ENCODE measurements at places on chromosomes 3 and 15. TPM values are rescaled to one million over a fixed set of nuclear protein-coding genes. Genes with fewer than 3 reads are reported as not detected.

- no peaks in the 10 kb centered on the region for H3K27me3 ChIP-seq
- H3K27ac ChIP-seq: no peak overlapping the region
- H3K36me3 ChIP-seq: no peaks in the 10 kb centered on the region
- DNase-seq: no peak
- H3K4me1 ChIP-seq: no peaks in the 10 kb centered on the region
- H3K4me3 ChIP-seq: no peak overlapping the region
Measured at GRCh38 chr15:33448961-33449606, 138.3 kb downstream of the RYR3 start.

GRCh38 chr3:197149-197827, 725 bp downstream of the CHL1 start:
- peaks cover 4% of the 10 kb centered on the region for H3K27me3 ChIP-seq
- DNase-seq: no peak
- H3K4me3 ChIP-seq: peak overlapping the region; percentile 3
- no peak overlapping the region for H3K27ac ChIP-seq
- H3K36me3 ChIP-seq: no peaks in the 10 kb centered on the region

GRCh38 chr3:125212509-125213363, at the start of gene SLC12A8:
SLC12A8 (minus strand) TSS chr3:125212748; CDS start chr3:125211349, 1,399 bp downstream.
- peak; percentile 50 for DNase-seq
- no peaks in the 10 kb centered on the region for H3K27me3 ChIP-seq

DNA sequence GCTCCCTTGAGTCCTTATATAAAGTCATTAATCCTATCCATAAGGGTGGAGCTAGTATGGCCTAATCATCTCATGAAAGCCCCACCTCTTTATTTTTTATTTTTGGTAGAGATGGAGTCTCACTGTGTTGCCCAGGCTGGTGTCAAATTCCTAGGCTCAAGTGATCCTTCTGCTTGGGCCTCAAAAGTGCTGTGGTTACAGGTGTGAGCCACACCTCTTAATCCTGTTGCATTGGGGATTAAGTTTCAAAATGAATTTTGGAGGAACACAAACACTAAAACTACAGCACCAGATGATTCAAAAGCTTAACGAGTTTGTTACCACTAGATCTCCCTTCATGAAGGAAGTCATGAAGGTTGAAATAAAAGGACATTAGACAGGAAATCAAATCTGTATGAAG, 27.7 kb downstream of the RAB7A start:
- no peak overlapping the region for H3K27ac ChIP-seq
- no peak for DNase-seq
- H3K36me3 ChIP-seq: no peaks in the 10 kb centered on the region
- H3K4me1 ChIP-seq: peaks cover 23% of the 10 kb centered on the region

GRCh38 chr15:61841466-61841865, 218.8 kb downstream of the VPS13C start:
- no peaks in the 10 kb centered on the region for H3K4me1 ChIP-seq
- no peaks in the 10 kb centered on the region for H3K36me3 ChIP-seq
- DNase-seq: no peak
- no peak overlapping the region for H3K4me3 ChIP-seq

ARHGEF26 gene
- 17.6 TPM for total RNA-seq

DNA sequence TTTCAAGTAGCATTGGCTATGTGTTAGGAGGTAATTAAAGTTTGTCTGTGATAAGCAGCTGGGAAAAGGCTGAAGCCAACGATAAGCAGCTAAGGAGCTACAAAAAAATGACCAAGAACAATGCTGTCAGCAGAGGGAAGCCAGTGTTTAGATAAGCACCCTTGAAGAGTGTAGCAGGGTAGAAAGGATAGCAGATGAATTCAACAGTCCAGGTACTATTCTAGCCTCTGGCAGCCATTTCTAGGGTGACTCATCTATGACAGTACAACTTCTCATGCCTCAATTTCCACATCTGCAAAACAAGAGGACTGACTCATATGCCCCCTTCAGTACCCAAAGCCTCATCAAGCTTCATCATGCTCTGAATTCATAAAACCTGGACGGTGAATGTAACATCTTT, 617.6 kb upstream of the UBE2E2 start:
- no peak overlapping the region for H3K4me3 ChIP-seq
- no peak for DNase-seq
- no peaks in the 10 kb centered on the region for H3K27me3 ChIP-seq
- H3K4me1 ChIP-seq: no peaks in the 10 kb centered on the region

FBN1 gene
- total RNA-seq: 116 TPM

DNA sequence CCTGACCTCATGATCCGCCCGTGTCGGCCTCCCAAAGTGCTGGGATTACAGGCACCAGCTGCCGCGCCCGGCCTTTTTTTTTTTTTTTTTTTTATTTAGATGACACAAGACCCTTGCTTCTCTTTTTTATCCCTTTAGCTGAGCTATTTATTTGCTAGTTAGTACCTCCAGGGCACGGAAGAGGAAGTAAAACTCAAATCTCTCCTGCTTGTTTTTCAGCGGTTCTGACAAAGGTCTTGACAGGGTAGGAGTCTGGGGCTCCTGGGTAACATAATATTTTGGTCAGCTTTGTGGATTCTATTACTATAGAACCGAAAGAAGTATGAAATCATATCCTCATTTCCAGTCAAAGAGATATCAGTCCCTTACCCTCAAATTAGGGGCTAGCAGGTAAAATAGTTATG, 44.0 kb upstream of the ETV5 start:
- H3K27me3 ChIP-seq: no peaks in the 10 kb centered on the region
- no peak overlapping the region for H3K27ac ChIP-seq

- H3K27ac ChIP-seq: peak overlapping the region; percentile 82
- DNase-seq: peak; percentile 39
- no peaks in the 10 kb centered on the region for H3K36me3 ChIP-seq
Measured at GRCh38 chr3:146164971-146165769, 4.2 kb upstream of the PLOD2 start.

DNA sequence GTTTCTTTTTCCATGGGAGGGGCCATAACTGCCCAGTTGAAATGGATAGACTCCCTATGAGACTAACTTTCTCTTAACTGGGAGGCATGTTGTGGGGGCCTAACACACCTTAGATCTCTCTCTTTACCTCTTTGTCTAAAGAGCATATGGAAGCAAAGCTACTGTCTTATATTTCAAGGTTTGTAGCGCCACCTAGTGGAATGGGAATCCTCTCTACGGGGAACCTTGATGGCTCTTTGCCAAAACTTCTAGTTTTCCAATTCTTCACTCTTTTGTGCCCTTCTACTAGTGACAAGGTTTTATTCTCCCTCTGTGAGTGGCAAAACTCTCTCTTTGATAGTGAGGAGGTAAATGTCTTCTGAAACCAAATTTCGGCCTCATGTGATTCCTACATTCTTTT, 1030.4 kb upstream of the CADM2 start:
- no peaks in the 10 kb centered on the region for H3K27me3 ChIP-seq
- DNase-seq: no peak
- no peaks in the 10 kb centered on the region for H3K36me3 ChIP-seq

DNA sequence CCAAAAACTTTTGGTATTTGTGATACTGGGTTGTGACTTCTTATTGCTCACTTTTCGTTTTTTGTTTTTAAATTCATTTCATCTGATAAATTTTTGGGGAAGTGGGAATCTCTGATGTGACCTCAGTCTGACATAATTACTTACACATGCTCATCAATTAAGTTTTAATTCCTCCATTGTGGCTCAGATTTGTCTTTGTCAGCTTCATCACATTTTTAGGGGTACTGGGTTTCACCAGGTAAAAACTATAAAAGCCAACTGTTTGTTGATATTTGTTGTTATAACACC, 425.3 kb upstream of the TGFBR2 start:
- no peak for DNase-seq
- no peaks in the 10 kb centered on the region for H3K36me3 ChIP-seq
- no peak overlapping the region for H3K4me3 ChIP-seq
- no peaks in the 10 kb centered on the region for H3K4me1 ChIP-seq

DNA sequence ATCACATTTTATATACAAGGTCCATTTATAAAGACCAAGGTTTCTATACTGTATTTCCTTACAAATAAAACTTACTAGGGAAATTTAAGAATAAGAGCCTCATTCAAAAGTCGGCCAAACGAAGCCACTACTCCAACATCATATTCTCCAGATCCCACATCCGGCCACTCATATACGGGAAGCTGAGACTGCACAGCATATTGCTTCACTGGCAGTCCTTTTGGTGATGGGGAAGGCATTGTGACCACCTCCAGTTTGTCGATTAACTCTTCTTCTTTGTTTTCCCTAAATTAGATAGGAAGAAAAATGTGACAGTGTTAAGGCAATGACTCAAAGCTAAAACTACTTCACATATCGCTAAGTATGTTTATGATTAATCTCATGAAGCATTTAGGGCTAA, 2.7 kb downstream of the MTFMT start:
- H3K4me1 ChIP-seq: peaks cover 10% of the 10 kb centered on the region
- no peaks in the 10 kb centered on the region for H3K27me3 ChIP-seq
- H3K27ac ChIP-seq: no peak overlapping the region
- peaks cover 7% of the 10 kb centered on the region for H3K36me3 ChIP-seq
- DNase-seq: no peak
- no peak overlapping the region for H3K4me3 ChIP-seq

IMPG2 gene
- total RNA-seq: 0.24 TPM

DNA sequence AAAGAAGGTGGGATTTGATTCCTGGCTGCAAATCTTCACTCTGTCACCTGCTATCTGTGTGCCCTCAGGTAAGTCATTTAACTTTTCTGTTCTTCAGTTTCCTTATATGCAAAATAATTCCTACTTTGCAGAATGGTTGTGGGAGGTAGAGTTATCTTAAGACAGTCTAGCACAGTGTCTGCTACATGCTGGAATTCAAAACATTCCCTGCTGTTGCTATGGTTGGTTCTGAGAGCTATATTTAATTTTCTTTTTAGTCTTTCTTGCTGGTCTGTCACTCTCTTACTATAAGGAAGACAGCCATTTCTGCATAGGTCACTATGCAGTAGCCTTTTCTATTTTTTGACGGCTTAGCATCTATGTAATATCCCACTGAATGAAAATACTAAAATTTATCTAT, 4.0 kb upstream of the ADPGK start:
- no peak for DNase-seq
- no peaks in the 10 kb centered on the region for H3K27me3 ChIP-seq
- H3K4me1 ChIP-seq: no peaks in the 10 kb centered on the region
- no peak overlapping the region for H3K27ac ChIP-seq
- no peak overlapping the region for H3K4me3 ChIP-seq

- no peak overlapping the region for H3K4me3 ChIP-seq
- no peaks in the 10 kb centered on the region for H3K36me3 ChIP-seq
- H3K27me3 ChIP-seq: no peaks in the 10 kb centered on the region
- peaks cover 10% of the 10 kb centered on the region for H3K4me1 ChIP-seq
- H3K27ac ChIP-seq: no peak overlapping the region
Measured at GRCh38 chr3:21750080-21750696, 822 bp downstream of the ZNF385D start.

SERINC4 gene
- total RNA-seq: not detected

DNA sequence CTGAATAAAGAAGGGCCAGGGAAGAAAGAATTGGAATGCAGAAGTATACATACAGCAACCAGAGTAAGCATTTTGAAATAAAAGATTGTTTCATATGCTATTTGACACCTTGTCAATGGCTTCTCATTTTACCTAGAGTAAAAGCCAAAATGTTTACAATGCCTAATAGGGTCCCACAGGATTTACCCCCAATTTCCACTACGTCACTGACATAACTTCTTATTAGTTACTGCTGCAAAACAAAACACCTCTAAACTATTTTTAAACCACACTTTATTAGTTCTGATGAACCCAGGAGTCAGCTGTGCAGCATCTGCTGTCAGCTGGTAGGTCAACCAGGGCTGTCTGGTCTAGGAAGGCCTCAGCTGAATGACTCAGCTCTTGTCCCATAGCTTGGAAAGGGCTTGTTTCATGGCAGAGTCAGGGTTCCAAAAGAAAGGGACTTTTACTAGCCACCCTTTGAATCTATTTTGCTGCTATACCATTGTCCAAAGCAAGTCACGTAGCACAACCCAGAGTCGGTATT, 945.1 kb downstream of the EPHA3 start:
- peaks cover 8% of the 10 kb centered on the region for H3K4me1 ChIP-seq
- H3K36me3 ChIP-seq: no peaks in the 10 kb centered on the region
- H3K27ac ChIP-seq: no peak overlapping the region
- no peak overlapping the region for H3K4me3 ChIP-seq
- DNase-seq: no peak

DNA sequence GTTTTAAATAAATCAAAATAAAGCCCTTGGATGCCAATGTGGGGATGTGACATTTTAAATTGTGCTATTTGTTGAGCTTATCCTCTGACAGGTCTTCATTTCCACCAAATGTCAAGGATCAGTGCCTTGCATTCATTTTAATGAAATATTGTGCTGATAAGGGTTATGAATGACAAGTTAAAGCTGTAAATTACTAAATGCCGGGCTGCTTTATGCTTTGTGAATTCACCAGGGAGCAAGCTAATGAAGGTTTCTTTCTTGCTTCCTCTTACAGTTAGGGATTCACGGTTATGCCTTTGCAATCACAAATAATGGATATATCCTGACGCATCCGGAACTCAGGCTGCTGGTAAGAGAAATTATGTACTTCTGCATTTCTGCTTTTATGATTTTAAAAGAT, 81.7 kb downstream of the LRTM1 start:
- no peaks in the 10 kb centered on the region for H3K27me3 ChIP-seq
- no peak overlapping the region for H3K27ac ChIP-seq
- peaks cover 14% of the 10 kb centered on the region for H3K4me1 ChIP-seq
- no peak for DNase-seq
- no peak overlapping the region for H3K4me3 ChIP-seq

- H3K27ac ChIP-seq: no peak overlapping the region
- no peak for DNase-seq
- no peak overlapping the region for H3K4me3 ChIP-seq
- H3K4me1 ChIP-seq: peaks cover 18% of the 10 kb centered on the region
- no peaks in the 10 kb centered on the region for H3K36me3 ChIP-seq
Measured at GRCh38 chr3:37920156-37920699, 58.5 kb downstream of the CTDSPL start.

DNA sequence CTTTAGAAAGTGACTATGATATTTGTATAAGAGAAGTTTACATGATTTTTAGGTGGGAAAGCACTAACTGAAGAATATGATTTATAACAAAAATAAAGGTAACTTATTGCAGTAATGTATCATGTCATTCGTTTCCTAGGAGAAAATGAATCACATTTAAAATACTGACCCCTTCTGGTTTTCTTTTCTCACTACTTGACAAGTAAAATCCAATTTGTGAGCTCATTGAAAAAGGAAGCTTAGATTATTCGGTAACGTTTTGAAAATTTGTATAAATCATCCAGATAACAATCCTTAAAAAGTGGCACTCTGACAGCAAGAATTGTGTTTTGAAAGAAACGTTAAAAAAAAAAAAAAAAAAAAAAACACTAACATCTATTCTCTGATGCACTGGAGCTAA, 39.0 kb downstream of the NSUN3 start:
- H3K36me3 ChIP-seq: no peaks in the 10 kb centered on the region
- no peak overlapping the region for H3K4me3 ChIP-seq
- H3K27me3 ChIP-seq: no peaks in the 10 kb centered on the region
- no peak for DNase-seq

DNA sequence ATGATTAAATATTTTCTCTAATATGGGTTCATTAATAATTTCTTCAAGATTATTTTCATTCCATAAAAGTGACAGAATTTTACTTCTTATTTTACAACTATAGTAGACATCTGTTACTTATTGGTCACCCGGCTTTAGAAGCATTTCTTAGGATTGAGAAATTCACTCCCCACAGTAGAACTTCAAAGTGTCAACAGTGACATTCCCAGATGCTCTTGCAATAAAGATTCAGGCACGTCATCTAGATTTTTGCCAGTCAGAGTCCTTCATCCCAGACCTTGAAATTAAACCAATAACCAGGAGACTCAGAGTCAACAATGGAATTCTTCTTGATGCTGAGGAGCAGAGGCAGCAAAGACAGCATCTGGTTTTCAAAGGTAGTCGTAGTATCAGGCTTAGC, 190.8 kb downstream of the VGLL3 start:
- no peaks in the 10 kb centered on the region for H3K36me3 ChIP-seq
- H3K27ac ChIP-seq: no peak overlapping the region
- DNase-seq: no peak
- no peaks in the 10 kb centered on the region for H3K27me3 ChIP-seq
- no peak overlapping the region for H3K4me3 ChIP-seq
- no peaks in the 10 kb centered on the region for H3K4me1 ChIP-seq
